Suppressor macrophage (primary cell): ENCODE measurements at places on chromosomes 1 and 21.

DNA sequence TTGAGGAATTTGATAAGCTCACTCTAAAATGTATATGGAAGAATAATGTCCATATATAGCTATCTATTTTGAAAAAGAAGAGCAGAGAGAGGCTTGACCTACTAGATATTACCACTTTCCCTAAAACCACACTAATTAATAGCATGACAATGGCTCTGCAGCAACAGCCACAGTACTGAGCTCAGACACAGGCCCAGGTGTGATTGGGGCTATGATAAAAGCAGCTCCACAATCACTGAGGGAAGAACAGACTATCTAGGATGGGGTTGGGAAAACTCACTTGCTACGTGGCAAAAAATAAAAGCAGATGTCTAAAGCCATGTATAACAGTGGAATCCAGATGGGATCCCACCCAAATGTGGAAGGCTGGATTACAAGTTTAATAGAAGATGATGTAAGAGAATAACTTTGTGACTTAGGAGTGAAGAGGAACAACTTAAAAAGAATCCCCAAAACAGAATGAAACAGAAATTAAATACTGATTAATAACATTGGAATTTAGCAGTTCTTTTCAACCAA, 80.8 kb upstream of the RAB4A start:
- DNase-seq: no peak

GRCh38 chr1:83761167-83762038, 237.5 kb downstream of the TTLL7 start:
- peak; percentile 58 for DNase-seq

- no peak for DNase-seq
Measured at GRCh38 chr1:207097871-207098324, 6.1 kb upstream of the C4BPA start.

- DNase-seq: peak; percentile 59
Measured at GRCh38 chr1:74689621-74690363, 16.2 kb upstream of the ERICH3 start.

DNA sequence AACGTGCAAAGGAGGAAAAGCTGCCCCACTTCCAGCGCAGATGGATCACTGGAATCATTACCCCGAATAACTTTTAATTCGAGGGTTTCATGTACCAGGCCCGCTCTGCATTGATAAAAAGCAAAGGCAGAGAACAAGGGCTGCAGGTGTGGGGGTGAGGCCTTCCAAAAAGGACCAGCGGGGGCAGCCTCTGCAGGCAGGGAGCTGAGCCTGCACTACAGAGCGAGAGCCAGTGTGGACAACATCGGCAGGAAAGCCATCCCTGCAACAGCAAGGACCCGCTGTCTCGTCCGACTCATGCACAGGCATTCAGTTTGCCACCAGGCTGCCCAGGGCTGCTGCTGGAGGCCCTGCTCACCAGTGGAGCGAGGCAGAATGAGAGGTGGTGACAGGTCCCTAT, 27.1 kb upstream of the AJAP1 start:
- no peak for DNase-seq

- no peak for DNase-seq
Measured at GRCh38 chr1:226654046-226654667, 84.9 kb downstream of the ITPKB start.
